ENCODE measurements at places on chromosomes 12 and 14.

DNA sequence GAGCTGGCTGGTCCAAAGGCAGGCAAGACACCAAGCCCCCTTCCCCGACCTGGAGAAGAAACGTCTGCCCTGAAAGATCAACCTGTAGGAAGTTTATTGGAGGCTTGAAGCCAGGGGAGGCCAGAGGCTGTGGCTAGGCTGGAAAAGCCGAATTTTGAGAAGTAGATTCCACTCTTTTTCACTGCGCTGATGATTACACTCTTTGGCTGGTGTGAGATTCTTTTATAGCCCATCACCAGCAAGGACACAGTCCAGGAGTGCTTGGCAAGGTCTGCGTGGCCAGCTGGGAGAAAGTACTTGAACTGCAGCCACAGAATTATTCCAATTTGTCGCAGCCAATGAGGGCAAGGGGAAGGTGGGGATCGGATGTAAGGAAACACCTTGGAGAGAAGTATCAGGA lies 45.0 kb downstream of the SYNE3 start:
- H3K36me3 ChIP-seq: peaks cover 50% of the 10 kb centered on the region
- DNase-seq: no peak
- H3K27me3 ChIP-seq: no peaks in the 10 kb centered on the region
- peaks cover 27% of the 10 kb centered on the region for H3K4me1 ChIP-seq
- peak overlapping the region; percentile 23 for H3K27ac ChIP-seq
- no peak overlapping the region for H3K4me3 ChIP-seq

DNA sequence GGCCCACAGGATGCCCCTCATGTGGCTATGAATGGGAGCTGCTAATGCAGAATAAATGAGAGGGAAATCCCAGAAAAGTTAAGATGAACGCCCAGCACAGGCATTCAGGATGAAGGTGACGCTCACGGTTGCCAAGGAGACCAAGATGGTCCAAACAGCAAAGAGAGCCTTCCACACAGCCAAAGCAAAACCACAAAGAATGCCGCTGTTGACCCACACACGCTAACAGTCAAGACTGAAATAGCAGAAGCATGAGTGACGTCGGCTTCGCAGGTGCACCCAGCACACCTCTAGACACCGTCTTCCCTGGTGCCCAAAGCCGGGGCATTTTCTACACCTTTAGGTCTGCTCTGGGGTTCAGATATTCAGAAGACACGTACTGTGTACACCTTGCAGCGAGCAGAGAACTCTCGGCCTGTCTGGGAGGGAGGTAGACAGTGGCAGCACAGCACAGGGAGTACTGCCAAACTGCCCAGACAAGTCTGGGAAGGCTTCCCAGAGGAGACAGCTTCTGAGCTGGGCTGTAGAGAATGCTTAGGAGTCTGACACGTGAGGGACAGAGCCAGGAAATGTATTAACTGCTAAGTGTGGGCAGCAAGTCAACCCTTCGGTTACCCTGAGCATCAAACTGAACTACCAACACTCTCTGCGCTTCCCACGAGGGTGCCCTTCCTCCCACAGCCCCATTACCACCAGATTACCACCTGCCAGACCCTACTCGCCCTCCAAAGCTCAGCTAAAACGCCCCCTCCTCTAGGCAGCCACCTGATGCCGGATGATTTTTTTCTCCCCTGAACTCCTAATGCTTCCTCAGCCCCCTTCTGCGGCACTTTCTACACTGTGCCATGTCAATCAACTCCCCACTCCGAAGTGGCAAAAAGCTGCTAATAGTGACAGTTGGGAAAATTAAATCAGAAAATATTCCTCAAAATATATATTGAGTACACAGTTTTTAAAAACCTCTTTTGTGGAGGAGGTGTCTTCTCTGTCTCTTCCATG lies 50.1 kb downstream of the CCDC88C start:
- H3K27ac ChIP-seq: peak overlapping the region; percentile 5
- no peaks in the 10 kb centered on the region for H3K27me3 ChIP-seq
- no peak for DNase-seq

- DNase-seq: no peak
- no peaks in the 10 kb centered on the region for H3K27me3 ChIP-seq
- H3K4me1 ChIP-seq: peaks cover 25% of the 10 kb centered on the region
- H3K36me3 ChIP-seq: no peaks in the 10 kb centered on the region
- no peak overlapping the region for H3K27ac ChIP-seq
- no peak overlapping the region for H3K4me3 ChIP-seq
These were observed 44.0 kb upstream of the PLBD1 start for GRCh38 chr12:14611640-14612203.

DNA sequence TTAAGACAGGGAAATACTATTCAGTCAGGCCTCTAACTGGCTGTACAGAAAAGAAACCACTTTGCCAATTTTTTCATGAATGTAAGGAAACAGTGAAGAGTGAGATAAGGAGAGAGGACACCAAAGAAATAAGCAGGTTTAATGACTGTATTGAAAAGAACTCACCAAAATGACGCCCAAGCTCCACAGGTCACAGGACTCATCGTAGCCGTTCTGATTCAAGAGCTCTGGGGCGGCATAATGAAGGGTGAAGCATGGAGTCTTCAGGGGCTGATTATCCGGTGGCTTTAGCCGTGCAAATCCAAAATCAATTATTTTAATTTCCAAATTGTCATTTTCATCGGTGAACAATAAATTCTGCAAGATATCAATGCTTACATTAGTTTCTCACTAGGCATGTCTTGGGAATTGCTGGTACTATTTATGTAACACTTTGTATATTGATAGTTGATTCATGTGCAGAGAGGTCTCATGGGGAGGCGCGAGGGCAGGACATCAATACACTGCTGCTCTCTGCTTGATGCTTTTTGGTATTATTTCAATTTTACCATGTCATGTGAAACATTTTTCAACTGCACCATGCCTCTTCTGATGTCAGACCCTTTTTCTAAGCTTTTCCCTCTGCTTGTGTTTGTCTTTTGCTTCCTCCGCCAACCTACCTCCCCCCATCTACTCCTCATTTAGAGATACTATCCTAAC lies 74.2 kb upstream of the TTC7B start:
- peaks cover 3% of the 10 kb centered on the region for H3K36me3 ChIP-seq
- no peak for DNase-seq
- no peaks in the 10 kb centered on the region for H3K27me3 ChIP-seq
- H3K27ac ChIP-seq: no peak overlapping the region
- no peak overlapping the region for H3K4me3 ChIP-seq

GRCh38 chr14:92460916-92461579 lies 52.5 kb upstream of the RIN3 start:
- peak overlapping the region; percentile 34 for H3K27ac ChIP-seq
- peaks cover 4% of the 10 kb centered on the region for H3K27me3 ChIP-seq
- peaks cover 14% of the 10 kb centered on the region for H3K4me1 ChIP-seq
- no peak for DNase-seq
- H3K36me3 ChIP-seq: no peaks in the 10 kb centered on the region
- peak overlapping the region; percentile 9 for H3K4me3 ChIP-seq

DNA sequence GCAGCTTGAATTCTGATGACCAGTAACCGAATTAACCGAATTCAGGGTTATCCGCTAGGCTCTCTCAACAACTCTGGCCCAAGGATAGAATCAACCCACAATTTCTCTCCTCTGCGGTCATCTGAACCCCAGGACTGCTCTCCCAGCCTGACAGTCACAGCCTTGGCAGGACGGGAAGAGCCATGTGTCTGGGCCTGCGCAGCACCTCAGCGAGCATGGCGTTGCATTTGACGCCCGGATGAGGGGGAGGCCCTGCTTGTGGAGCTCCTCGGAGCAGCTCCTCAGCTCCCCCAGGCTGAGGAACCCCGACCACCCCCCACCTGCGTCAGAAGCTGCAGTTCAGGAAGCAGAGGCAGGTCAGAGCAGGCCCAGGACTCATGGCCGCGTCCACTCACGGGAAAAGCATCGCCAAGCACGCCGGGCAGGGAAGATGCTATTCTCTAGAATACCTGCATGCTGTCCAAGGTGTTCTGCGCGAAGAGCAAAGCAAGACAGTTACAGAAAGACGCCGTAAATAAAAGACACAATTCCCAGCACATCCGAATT lies 131.1 kb downstream of the PIWIL1 start:
- no peak overlapping the region for H3K27ac ChIP-seq
- H3K4me3 ChIP-seq: no peak overlapping the region
- peaks cover 4% of the 10 kb centered on the region for H3K36me3 ChIP-seq

DNA sequence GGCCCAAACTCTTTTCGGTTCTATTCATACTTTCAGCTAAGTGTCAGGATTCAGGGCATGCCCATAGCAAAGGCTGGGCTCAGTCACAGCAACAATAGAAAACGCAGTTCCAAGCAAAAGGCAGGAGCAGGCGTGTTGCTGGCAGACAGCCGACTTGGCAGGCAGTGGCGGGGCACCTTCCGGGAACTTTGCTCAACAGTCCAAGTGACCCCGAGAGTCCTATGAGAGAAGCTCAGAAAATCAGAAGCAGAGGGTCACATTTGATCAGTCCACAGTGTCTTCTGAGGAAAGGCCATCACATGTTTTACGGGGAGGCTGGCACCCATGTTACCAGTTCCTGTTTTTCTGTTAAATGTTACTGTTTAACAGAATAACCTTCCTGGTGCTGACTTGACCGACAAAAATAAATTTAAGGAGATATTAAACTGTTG lies 115.0 kb downstream of the DACT1 start:
- peak; percentile 82 for DNase-seq
- peaks cover 38% of the 10 kb centered on the region for H3K4me1 ChIP-seq
- H3K4me3 ChIP-seq: no peak overlapping the region
- peak overlapping the region; percentile 69 for H3K27ac ChIP-seq
- no peaks in the 10 kb centered on the region for H3K27me3 ChIP-seq
- H3K36me3 ChIP-seq: no peaks in the 10 kb centered on the region

DNA sequence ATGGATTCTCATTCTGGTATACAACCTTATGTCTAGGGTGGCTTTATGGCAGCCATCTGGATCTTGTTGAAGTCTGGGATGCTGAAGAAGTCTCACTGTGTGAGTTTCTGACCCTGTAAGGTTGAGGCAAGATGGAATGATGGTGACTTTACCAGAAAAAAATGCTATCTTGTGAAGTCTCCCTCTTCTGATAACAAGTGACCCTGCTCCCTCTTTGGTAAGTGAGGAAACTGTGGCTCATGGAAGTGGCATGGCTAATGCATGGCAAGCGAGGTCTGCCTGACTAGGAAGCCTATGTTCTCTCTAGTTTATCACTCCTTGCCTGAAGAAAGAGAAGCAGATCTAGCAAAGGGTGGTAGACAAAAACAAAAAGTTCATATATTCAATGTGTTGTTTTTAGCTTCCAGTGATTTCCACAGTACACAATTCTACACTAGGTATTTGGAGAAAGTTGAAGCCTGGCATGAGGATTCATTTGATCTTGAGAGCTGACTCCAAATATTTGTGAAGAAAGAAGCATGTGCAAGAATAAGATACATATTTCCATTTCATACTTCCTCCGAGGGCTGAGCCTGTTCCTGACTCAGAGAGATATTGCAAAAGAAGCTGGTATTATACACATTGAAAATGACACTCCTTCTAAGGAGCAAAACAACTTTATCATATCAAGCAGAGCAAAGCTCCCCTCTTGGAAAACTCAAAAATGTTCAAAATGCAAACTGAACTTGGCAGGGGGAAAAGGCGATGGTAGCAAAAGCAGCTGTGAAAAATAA lies 63.6 kb downstream of the HELB start:
- no peaks in the 10 kb centered on the region for H3K36me3 ChIP-seq
- no peak overlapping the region for H3K27ac ChIP-seq
- H3K4me3 ChIP-seq: no peak overlapping the region

DNA sequence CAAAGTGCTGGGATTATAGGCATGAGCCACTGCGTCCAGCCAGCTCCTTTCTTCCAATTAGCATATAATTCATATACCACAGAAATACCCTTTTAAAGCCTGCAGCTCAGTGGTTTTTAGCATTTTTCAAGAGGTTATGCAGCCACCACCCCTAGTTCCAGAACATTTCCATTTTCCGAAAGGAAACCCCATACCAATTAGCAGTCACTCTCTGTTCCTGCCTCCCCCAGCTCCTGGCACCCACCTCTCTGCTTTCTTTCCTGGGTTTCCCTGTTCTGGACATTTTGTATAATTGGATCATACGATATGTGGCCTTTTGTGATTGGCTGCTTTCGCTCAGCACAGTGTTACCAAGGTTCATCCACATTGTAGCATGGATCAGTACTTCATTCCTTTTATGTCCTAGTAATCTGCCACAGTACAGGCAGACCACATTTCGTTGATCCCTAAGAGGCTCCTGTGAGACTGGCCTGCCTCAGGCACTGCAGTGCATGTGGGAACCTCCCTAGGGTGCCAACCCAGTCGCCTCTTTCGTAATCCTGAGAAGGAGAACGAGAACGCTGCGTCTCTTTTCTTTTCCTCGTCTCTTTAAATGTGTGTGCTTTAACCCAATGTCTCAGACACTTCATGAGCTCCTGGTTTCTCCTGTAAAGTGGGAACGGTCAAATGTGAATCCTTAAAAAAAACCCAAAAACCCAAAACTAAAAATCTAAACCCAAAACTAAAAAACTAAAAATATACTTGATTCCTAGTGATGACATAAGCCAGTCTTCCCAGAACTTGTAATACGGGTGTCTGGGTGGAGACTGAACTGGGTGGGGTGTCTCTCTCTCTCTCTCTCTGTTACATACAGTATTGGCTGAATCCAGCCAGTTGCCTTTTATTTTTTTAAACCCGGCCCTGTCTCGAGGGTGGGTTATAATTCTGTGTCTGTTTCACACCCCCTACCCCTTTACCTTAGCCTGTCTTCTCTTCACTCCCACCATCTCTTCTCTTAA lies 14.7 kb downstream of the AACS start:
- DNase-seq: no peak
- no peak overlapping the region for H3K4me3 ChIP-seq
- H3K27me3 ChIP-seq: no peaks in the 10 kb centered on the region
- H3K4me1 ChIP-seq: peaks cover 34% of the 10 kb centered on the region
- H3K36me3 ChIP-seq: peaks cover 38% of the 10 kb centered on the region

DNA sequence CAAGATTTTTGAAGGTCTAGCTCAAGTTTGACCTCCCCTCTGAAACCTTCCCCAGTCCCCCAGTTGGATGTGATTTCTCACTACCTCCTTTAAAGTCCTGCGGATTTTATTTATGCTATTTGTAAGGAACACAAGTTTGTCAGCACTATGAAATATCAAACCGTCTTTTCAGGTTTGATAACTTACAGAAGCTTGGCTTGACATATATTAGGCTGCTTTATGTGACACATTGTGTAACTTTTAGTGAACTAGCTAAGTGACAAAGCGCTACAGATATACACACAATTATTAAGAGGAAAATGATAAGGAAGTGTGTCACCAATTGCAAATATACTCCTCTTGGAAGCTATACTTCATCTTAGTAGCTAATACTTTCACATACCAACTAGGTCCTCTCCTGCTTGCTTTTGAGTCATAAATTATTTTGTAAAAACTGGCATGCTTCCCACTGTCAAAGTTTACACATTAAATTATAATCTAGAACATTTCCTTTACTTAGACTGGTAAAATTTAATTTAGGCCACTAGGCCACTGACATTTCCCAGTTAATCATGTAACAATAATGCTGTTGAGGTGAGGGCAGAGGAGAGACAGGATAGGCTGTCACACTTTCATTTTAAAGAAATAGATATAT lies 149.5 kb downstream of the TMTC3 start:
- no peak overlapping the region for H3K4me3 ChIP-seq
- H3K27me3 ChIP-seq: no peaks in the 10 kb centered on the region
- DNase-seq: no peak
- H3K4me1 ChIP-seq: no peaks in the 10 kb centered on the region
- no peak overlapping the region for H3K27ac ChIP-seq
